Urinary bladder (tissue), 4 donors: ENCODE measurements at places on chromosomes 2 and 18. TPM values are rescaled to one million over a fixed set of nuclear protein-coding genes. Genes with fewer than 3 reads are reported as not detected.

CERKL gene
- not detected for polyA plus RNA-seq

ALPP gene
- polyA plus RNA-seq: not detected

TMEM178A gene
- polyA plus RNA-seq: 1.3 TPM

GALNT5 gene
- polyA plus RNA-seq: 0.34 TPM

CRYBA2 gene
- not detected for polyA plus RNA-seq

COL4A4 gene
- polyA plus RNA-seq: 2.3 TPM

EMILIN2 gene
- polyA plus RNA-seq: 15.7 TPM

ALK gene
- polyA plus RNA-seq: 0.29 TPM

TLX2 gene
- polyA plus RNA-seq: 0.51 TPM

FEV gene
- polyA plus RNA-seq: not detected

ACSL3 gene
- 26.3 TPM for polyA plus RNA-seq

L3MBTL4 gene
- polyA plus RNA-seq: 0.98 TPM

VAMP5 gene
- 157 TPM for polyA plus RNA-seq

LYPD1 gene
- polyA plus RNA-seq: 0.46 TPM

LAMA1 gene
- polyA plus RNA-seq: 0.54 TPM

ZAP70 gene
- 2.5 TPM for polyA plus RNA-seq

FBXO11 gene
- 29.3 TPM for polyA plus RNA-seq

TTC39C gene
- 12.6 TPM for polyA plus RNA-seq

DUSP19 gene
- 2.9 TPM for polyA plus RNA-seq

LHCGR gene
- polyA plus RNA-seq: 0.14 TPM

CHST9 gene
- polyA plus RNA-seq: 0.38 TPM

SLC66A3 gene
- 44.1 TPM for polyA plus RNA-seq

OST4 gene
- polyA plus RNA-seq: 386 TPM

DSG1 gene
- polyA plus RNA-seq: not detected

CFC1 gene
- not detected for polyA plus RNA-seq

TRABD2A gene
- polyA plus RNA-seq: 0.61 TPM
